ENCODE measurements at places on chromosomes 11 and 22.

DNA sequence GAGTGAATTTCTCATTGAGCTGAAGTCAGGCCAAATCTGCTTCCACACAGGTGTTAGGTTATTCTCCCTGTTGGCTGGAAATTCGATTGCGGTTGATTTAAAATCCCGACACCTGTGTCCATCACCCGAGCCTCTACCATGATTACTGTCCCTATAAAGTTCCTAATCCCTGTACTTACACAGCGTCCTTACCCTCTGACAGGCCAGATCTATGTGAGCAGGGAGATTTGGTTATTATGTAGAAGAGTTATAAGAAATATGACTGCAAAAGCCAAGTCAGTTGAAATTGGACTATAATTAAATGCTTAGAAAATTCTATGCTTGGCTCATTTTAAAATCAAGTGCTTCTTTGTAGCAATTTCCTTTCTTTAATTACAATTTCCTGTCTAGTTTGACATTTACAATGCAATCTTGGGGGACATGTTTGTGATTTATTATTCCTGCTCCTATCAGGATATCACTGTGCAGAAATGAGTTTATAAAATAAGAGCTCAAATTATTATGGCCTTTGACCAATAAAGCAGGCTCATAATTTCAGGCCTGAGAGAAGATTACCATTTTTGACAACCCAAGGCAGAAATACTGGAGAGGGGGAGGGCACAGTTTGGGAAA is 32.5 kb upstream of the LMO1 start:
- no peak for DNase-seq

- no peak for DNase-seq
These were observed 152.8 kb downstream of the CHST1 start for GRCh38 chr11:45512471-45513148.

DNA sequence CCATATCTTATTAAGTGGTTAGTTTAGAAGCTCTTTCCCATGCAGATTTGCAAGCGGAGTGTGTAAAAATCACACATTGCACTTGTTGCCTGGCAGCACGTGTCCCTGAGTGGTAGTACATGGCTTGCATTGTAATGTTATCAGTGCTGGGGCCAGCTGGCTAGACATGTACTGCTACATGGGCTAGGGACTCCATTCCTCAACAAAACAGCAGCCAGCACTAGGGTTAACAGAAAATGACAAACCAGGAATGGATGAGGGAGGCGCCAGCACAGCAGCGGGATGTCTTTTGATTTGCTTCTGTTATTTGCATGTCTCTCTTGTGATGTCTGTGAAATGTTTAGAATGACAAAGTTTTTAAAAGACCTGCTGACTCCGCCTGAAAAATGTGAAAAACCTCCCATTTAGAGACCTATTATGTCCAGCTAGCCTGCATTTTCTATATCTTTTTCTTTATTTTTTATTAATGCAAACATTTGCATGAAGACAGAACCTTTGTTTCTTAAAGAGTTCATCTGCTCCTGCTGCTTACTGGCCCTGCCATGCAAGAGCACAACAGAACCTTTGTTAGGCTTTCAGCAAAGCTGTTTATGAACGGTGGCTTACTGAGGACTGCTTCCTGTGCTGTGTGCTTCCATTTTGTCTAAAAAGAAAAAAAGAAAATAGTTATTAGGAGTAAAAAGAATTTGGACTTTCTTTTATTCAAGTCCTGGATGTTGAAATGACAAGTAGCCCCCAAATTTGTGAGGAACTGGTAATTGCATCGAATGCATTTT is 40.7 kb downstream of the CSTPP1 start:
- no peak for DNase-seq

DNA sequence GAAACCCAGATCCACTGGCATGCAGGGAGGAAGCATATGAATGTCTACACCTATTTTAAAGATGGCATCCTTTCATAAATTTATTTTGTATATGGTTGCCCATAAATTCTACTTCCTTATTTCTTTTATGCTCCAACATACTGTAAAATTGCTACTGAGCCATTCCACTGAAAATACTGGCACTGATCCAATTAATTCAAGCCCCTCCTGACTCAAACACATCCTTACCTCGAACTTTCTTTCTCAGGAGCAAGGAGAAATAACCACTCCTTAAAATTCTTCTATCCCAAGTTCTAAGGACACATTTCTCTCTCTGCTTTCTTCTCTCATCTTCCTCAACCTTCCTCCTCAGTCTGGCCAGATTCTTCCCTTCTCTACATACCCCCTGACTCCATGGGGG is 5.5 kb upstream of the NXF1 start:
- DNase-seq: no peak

GRCh38 chr11:64870176-64870892 is 8.1 kb downstream of the EHD1 start:
- DNase-seq: no peak

DNA sequence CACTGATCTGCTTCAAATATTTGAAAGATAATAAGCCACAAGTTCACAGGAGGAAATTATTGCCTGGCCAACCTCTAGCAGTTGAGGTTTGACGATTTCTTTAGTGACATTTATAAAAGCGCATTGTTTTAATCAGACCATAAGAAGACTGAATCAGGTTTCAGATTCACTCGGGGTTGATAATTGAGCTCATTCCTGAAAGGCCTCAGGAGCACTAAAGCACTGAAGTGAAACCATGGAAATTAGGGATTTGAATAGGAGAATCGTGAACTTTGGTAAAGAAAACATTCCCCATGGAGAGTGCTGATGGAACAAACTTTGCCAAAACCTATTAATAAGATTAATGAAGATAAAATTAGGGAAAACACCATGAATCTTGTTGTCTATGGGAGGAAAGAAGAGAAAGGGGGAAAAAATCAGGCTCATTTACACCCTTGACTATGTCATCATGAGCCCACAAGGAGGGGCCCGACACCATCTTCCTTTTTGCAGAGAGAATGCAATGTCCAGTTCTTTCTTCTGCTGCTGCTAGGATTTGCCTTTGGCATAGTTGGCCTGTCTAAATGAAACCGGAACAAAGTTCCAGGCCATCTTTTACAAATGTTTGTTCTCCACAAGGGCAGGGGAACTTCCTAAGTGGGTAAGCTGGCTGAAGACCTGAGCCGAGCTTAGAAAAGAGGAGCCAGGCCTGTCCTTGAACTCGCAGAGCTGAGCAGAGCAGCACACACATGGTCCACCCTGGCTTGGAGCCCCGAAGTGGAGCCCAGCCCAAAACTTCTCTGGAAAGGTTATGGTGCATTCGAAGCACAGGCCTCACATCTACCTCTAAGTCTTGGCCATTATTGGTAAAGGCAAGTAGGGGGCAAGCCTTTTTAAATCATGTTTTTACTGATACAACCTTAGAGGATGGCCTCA is 56.1 kb upstream of the EIF3M start:
- no peak for DNase-seq

DNA sequence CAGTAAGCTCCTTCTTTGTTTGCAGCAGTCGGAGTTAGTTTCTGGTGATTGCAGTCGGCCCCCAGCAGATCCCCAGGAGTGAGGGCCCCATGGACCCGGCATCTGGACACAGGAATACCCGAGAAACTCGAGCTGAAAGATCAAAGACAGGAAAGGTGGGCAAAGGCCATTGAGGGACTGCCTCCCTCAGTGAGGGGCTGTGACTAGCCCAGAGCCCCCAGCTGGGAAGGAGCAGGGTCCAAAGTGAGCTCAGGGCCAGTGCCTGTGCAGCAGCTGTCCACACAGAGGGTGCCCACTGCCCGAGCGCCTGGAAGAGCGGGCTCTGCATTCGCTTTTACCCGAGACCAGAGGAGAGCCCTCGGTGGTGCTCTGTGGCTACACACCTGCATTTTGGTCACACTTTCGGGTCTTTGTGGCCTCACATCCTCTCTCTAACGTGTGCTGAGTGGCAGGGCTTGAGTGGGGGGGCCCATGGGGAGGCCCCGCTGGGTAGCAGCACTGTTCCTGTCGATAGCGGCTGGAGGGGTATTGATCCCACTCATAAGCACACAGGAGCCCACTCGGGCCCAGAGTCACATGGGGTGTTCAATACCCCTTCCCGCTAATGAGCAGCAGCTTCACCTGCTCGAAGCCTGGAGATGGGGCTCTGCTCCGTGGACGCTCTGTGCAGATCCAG is 532.9 kb downstream of the TBC1D22A start:
- no peak for DNase-seq

- DNase-seq: no peak
These were observed 1758.2 kb upstream of the RAG2 start for GRCh38 chr11:38356255-38356654.

- DNase-seq: peak; percentile 33
These were observed 773 bp downstream of the HRAS start for GRCh38 chr11:534396-535209.

DNA sequence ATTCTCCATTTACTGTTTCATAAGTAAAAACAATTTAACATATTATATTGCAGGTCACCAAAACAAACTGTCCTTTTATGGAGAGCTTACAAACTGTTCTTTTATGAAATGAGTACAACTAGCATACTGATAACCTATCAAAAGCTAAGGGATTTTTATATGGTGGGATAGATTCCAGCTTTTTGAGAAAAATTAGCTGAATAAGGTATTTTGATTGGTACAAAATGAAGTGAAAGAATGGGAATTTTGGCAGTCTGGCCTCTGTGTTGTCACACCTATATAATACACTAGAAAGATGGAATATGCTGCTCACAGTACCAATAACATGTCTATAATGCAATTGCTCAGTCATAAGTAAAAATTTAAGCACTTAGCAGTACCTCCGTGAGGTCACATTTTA is 11.4 kb downstream of the TRAF6 start:
- DNase-seq: no peak

All from activated CD4-positive, alpha-beta T cell treated with anti-CD3 and anti-CD28 coated beads for 4 hours (primary cell).